Right forelimb (tissue), 1 donor: ENCODE measurements at places on chromosomes 2 and 18.
A peak's percentile ranks its signal among the peaks of the same experiment; 100 is the strongest.

DNA sequence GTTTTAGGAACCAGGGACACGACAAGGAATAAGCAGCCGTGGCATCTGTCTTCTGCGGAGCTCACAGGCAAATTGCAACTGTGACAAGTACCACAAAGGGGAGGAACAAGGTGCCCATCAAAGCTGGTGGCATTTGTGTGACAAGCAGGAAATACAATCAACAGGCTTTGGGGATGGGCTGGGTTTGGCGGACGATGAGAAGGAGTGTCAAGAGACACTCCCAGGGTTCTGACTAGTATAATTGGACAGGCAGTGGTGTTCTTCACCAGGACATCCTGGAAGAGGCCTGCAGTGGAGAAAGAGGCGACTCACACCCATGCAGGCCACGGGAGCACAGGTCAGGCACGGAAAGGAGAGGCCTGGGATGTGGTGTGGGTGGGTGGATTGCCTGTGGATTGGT is 14.2 kb upstream of the SPATA3 start:
- no peak for DNase-seq

GRCh38 chr18:2979871-2980790 is 32.8 kb downstream of the LPIN2 start:
- DNase-seq: no peak

GRCh38 chr2:187769437-187769836 is 215.2 kb upstream of the TFPI start:
- DNase-seq: no peak

DNA sequence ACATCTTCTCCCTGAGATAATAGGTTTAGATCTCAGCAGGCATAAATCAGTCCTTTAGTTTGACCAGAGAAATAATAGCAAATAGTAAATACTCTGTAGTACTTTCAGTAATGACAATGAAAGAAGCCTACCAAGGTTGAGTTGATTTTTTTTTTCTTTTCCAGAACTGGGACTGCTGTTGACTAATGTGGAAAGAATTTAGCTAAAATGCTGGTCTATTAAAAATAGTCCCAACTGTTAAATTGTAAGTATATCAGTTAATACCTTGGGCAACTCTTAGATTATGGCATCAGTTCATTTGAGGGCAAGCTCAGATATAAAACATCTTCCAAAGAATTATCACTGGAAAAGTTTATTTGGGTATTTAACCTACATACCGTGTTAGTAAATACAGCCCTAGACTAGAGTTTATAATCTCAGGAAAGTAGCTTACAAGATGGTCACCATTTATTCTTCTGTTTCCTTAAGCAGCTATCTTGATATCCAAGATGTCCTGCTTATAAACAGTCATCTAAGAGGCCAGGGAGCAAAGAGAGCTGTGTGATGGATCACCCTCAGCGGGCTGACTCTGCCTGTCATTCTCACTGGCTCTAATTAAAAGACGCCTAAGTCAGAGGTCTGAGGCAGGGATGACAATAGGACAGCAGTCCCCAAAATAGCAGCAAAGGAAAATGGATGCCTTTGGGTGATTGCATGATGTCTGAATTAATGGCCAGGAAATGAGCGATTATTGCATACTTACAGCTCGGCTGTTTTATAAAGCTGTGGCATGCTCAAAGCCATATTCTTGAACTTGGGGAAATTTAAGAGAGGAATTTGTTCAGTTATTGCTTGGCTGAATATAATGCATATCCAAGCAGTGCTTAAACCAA is 121.3 kb downstream of the MTX2 start:
- DNase-seq: no peak

DNA sequence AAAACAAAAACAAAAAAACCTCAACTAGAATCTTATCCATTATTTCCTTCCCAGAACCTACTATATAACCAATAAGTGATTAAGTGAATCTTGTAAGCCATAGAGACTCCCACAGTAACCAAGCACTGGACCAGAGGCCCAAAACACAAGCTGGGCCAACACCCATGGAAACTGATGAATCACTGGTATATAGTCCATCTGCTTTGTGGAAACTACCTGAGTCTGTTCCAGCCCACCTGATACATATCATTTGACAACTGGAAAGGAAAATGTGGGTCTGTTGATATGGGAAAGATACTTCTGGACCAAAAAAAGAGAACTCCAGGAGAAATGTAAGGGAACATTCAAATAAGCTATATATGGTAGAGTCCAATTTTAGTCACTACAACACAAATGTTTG is 252.8 kb downstream of the MREG start:
- DNase-seq: no peak

- no peak for DNase-seq
Measured at GRCh38 chr18:48514786-48515185, 24.0 kb upstream of the CTIF start.

- DNase-seq: no peak
Measured at GRCh38 chr2:145757503-145758246, 1237.8 kb upstream of the ZEB2 start.

DNA sequence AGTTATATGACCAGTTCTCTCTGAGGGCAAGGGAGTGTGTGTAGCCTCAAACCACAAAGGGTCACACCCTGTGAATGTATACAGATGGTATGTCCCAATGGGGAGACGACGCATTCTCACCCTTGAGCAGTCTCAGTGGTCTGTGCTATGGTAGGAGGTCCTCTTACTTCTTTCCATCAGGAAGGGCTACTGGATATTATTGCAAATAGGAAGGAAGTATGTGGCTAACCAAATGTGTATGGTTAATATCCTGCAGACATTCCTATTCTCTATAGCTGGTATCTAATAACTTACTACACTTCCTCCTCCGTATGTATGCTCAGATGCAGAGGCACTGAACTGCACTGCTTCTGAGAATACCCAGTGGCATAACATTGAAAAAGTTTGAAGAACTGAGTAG is 306.7 kb upstream of the CCDC68 start:
- no peak for DNase-seq

DNA sequence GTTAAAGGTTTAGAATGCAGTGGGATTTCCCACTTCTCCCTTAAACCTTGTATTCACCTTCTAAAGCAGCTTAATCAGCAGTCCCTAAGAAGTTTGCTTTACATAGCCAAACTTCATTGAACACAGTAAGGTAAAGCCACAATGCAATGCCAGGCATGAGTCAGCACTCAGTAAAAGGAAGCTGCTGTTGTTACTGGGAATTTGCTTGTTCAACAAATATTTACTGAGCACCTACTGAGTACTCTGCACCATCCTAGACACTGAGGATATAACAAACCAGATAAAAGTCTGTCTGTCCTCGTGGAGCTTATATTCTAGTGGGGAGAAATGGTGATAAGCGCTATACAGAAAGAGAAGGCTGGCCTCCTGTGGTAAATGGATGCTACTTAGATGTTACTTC is 162.7 kb downstream of the PKP4 start:
- DNase-seq: no peak

DNA sequence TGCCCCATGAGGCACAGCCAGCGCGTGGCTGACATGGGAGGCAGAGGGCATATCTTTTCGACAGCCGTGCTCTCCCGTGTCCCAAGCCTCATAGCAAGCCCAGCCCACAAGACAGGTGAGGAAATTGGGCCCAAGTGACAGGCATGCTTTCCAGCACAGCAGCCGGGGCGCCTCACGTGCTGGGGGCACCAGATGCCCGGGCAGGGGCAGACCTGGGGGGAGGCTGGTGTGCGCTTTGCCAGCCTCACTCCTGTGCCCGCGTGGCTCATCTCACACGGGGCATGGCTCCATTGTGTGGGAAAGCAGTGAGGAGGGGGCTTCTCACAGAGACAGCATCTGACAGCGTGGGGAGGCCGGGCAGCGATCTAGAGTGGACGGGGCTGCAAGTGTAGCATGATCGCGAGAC is 93.2 kb downstream of the USP40 start:
- peak; percentile 21 for DNase-seq

DNA sequence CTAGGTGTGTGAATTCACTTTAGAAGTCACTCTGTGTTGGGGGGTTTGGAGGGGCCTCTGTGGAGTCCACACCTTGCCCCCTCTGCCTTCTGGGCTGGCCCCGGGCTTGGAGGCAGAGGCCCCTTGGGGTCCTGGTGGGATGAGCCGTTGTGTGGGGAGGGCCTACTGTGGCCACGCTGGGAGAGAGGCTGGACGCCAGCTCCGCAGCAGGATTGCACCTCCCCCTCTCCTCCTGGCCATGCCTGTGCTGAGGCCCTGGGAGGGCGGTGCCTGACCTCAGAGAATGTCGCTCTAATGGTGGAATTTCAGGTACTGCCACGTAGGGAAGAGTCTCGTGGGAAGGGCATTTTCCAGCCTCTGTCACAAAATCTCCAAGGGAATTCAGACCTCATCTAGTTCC is 237.0 kb downstream of the ATAD2B start:
- no peak for DNase-seq

DNA sequence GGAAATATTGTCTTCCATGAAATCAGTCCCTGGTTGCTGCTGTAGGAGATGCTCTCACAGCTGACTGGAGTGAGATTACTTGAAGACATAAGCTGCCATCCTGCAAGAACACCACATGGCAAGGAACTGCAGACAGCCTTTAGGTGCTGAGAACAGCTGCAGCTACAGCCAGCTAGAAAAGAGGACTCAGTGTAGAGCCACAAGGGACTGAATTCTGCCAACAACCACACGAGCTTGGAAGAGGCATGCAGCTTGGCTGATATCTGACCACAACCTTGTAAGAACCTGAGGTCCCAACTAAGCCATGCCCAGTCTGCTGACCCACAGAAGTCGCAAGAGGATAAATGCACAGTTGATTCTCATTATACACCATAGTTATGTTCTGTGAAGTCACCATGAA is 181.8 kb upstream of the ARL4C start:
- no peak for DNase-seq

DNA sequence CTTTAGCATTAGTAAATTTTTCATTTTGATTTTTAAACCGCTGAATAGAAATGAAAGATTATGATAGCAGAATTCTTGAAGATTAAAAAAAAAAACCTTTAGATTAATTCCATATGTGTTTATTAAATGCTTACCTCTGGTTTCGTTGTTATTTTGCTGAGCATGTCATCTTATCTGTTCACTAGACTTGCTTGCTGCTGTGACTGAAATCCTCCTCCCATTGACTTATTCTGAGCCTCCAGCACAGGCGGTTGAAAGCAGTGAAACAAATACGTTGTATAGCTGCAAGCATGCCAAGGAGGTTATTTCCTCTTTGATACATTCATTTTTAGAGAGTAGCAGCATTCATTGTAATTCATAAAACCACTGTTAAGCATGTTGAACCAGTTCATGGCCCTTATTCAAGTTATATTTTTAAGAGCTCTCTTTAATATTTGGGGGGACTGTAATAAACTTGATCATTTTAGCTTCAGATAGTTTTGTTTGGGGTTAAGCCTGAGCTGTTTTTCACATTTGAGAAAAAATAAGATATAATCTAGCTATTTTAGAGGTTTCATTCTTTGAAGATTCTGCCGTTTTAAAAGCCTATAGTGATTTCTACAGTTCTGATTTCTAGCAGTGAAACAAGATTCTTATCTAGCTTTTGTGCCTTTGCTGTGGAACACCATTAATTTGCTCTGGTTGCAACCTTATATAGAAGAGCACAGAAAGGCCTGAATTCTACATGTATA is at the start of gene HTR2B:
TSS of gene HTR2B (minus strand) at position 205 of the 731 bp plus-strand sequence. CDS start 1,278 bp downstream, outside the sequence.
- no peak for DNase-seq

DNA sequence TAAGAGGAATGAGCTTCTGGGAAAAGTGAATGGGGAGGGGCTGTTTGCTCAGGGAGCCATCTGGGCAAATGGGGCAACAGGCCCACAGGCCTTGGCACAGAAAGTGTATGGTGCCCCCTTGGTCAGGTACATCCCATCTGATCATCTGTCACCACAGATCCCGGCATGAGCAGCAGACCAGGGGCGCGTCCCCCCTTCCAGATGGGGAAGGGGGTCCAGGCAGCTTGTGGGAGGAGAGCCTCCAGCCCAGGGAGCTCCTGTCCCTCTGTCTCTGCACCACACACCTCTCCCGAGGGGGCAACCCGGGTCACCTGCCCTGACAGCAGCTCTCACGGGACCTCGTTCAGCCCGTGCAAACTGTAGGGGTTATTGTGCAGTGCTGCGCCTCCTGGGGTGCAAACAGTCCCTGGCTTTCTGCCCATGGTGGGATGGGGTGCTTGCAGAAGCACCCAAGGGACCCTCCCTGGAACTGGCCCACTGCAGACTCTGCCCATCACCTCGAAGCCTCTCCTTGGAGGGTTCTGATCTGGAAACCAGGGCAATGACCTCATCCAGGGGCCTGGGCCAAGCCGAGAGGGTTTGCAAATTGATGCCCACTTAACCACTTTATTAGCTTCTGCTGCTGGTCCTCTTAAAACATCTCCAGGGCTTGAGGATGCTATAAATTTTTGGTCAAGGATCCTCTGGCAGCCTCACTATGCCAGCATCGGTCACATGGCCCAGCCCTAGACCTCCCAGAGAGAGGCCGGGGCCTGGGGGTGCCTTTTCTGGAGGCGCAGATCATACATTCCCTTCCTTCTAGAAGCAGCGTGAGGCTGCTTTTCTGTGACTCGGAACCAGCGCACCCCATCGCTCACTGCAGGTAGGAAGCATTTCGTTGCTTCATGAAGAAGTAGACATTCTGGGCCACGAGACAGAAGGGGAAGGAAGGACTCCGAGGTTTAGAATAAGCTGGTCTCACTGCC is 7.6 kb upstream of the BOK start:
- DNase-seq: peak; percentile 46

DNA sequence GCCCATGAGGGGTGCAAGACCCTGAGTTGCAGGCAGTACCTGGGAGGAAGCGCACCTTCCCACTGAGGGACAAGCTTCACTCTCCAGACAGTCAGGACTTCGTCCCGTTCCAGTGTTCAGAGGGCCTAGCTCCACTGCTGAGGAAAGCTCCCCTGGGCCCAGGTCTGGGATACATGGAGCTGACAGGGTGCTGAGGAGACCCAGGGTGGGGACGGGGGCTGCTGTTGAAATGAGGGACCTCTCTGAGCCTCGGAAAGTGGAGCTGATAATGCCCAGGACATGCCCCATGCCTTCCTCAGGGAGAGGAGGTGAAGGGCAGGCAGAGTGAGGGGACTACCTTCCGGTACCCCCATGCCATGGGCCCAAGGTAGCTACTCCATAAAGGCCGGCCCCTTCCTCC is 169.2 kb upstream of the MYCN start:
- no peak for DNase-seq

GRCh38 chr2:105681927-105682326 is 62.8 kb upstream of the NCK2 start:
- DNase-seq: no peak

- DNase-seq: no peak
Measured at GRCh38 chr2:178244777-178245176, 50.5 kb downstream of the OSBPL6 start.

- DNase-seq: no peak
Measured at GRCh38 chr2:177245010-177245422, 19.5 kb downstream of the NFE2L2 start.
